ENCODE measurements at places on chromosomes 6 and 20.

DNA sequence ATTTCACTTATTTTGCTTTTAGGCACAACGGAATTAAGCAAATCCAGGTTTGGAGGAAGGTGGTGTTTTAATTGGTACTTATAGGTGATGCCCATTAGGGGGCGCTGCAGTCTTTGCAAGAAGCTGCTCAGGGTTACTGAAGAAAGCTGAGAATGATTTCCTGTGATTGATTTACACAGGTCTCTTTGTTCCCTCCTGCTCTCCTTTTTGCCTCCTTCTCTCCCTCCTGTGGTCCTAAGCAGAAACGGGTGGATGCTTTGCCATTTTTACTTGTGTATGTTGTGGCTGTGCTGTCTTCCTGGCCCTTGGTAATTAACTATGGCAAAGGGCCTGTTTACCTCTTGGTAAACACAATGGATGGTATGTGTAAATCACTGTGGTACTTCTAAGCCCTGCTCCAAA lies 97.8 kb downstream of the ANKS1A start:
- peak; percentile 57 for DNase-seq

- no peak for DNase-seq
Observed at GRCh38 chr6:54747955-54748354, 98.6 kb upstream of the FAM83B start.

DNA sequence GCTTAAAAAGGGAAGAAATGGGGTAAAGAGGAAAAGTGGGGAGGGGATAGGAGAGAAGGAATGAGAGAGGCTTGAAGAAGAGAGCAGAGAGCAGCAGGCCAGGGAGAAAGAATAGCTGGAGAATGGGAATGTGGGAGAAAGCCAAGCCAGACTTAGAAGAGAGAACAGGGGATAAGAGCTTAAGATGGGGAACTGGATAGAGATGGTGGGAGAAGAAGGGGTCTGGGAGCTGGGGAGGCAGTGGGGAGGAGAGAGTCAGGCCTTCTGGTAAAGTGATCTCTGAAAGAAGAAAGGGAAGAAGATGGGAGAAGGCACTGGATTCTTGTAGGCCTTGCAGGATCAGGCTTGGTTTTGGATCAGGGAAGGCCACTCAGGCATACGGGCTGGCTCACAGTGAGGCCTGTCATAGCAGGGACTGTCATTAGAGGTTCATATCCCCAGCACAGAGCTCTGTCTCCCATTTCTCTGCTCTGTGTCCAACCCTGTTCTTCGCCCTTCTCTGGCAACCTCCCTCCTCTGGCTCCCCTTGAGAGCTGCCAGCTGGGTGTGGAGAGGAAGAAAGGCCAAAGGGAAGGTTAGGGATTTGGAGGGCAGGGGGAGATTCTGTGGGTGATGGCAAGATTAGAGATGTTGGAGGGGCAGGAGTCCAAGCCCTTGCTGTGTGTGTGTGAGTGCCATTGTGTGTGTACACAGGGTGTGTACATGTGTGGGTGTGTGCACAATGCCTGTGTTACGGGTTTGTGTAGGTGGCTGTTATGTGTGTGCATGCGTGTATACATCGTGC lies 9.3 kb downstream of the SYNGAP1 start:
- DNase-seq, result no peak

DNA sequence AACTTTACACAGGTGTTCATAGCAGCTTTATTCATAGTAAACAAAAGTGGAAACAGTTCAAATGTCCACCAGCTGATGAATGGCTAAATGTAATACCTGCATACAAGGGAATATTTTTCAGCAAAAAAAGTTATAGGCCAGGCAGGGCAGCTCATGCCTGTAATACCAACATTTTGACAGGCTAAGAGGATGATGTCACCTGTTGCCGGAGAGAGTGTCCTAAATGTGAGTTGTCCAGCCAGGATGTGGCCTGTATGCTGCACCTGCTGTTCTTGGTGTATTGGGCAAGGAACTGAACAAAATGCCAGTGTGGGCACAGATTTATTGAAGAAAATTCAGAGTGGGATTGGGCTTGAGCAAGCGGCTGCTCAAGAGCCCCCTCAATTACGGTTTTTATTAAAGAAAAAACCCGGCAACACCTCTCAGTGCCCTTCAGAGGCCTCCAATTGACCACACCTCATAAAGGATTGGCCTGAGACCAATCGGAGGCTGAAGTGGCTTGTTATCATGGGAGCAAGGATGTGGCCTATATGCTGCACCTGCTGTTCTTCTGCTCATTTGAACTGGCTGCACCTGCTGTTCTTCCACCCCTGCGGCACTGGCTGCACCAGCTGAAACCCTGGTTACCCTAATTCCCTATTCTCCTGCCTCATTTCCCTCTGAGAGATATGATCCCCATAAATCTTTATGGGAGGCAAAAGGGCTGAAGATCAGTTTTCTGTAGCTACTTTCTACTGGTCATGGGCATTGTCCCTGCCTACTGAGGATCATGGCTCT lies 164.3 kb upstream of the PROKR2 start:
- DNase-seq, result no peak

GRCh38 chr6:92011681-92012245 lies 1407.6 kb downstream of the EPHA7 start:
- DNase-seq, result no peak

DNA sequence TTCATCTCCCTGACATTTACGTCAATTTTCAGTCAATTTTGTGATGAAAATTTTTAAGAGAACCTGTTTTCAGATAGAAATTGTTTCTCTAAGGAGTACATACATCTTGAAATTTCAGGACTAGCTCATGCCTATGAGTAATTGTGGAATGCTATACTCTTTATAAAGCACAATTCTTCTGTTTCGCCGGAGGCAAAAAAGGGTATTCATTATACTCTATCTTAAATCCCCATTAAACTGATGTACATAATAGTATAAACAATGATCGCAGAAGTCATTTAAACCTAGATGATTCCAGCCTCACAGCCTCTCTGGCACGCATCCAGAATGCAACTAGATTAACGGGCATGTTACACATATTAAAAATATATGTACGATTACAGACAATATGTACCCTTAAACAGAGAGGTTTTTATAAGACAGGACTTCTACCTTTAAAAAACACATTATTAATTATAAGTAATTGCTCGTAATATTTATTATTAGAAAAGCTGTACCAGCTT lies 62.6 kb downstream of the NRSN1 start:
- DNase-seq, result no peak

Data from NCI-H2081 treated with DMSO at 0.1 percent for 48 hours (cell line).